NCI-H2171 (cell line): ENCODE measurements at places on chromosomes 7 and 10.

- DNase-seq = no peak
Observed at GRCh38 chr10:8242295-8242872, 187.9 kb downstream of the GATA3 start.

DNA sequence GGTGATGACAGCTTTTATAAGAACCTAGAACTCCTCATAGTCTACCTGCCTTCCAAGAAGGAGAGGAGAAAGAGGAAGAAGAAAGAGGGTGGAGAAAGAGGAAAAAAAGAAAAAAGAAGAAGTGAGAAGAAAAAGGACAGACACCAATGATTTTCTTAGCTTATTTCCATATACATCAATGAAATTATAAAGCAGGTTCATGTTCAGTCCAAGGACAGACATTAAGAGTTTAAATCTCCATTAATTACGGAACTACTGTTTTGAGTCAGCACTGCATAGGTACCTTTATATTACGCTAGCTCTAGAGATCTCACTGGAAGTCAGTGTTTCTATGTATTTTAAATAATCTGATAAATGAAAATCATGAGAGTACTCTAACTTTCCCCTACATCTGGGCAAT, 309.0 kb upstream of the HGF start:
- no peak for DNase-seq

DNA sequence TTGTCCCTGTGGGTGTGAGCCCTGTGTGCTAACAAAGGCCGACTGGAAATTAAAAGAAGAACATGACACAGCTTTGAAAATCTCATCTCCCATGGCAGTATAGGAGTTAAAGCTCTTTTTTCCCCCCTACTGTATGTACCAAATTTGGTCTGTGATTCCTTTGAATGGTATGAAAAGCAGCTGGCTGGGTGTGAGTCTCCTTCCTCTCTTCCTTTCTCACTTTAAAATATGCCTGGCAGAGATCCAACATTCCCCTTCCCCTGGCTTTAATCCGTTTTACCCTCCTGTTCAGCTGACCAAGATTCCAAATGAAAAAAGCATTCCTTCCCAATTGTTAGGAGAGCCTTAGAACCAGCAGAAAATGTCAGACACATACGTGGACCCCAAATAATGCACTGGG, 225.0 kb upstream of the CELF2 start:
- no peak for DNase-seq

DNA sequence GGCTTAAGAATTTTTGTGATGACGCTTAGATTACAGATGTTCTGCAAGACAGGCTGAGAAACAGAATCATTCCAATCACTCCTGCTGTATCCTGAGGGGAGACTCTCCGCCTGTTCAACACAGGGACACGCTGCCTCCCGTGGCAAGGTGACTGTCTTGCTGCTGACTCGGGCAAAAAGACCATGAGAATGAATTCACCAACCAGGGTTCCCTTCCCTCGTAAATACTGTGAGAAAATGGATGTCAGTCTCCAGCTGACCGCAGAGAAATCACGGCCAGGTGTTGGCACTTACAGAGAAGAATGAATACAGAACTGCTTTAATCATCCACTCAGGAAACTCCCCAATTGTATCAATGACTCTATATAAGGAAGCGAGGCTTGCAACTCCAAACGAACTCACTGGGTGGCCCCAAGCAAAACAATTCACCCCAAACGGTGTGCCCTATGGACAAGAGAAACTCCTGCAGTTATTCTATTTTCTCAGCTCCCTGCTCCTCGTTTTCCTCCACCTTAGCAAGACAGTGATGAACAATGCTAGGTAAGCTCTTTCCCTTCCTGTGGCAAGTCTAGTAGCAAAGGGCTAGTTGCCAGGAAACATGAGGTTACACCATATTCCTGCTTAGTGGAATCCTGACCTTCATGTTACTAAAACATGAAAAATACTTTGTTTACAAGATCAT, 22.8 kb downstream of the GNA12 start:
- no peak for DNase-seq

GRCh38 chr7:156236181-156236889, 404.2 kb upstream of the RNF32 start:
- DNase-seq = no peak

DNA sequence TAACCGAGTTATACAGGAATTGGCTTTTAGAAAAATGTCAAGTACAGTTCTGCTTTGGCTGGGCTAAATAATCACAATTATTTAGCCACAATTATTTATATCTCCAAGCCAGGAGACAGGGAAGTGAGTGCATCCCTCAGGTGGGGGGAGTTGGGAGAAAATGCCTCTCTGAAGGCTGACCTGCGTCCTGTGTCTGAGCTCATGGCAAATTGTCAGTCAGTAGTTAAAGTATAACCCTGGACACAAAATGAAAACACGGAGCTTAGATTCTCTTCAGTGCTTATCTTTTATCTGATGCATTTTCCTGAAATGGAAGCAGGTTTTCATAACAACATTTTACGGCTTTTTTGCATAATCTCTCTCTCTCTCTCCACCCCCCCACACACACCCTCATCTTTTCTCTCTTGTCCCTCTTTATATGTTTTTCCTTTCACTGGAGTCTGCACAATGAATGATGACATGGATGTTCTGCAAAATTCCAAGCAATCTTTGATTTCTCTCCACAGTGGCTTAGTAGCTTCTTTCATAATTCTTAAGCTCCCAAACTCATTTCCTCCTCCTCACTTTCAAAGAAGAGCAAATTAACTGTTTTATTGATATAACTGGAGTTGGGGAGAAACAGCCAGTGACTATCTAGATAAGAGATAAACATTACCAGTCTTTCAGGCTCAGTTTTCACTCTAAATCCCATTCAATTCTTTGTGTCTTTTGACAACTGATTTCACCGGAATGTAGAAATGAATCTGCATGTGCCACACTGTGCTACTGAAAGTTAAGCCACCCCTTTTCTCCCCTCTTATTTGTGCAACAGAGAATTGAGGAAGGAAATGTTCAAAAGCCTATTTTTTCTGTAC, 521.4 kb upstream of the GHITM start:
- DNase-seq = no peak

DNA sequence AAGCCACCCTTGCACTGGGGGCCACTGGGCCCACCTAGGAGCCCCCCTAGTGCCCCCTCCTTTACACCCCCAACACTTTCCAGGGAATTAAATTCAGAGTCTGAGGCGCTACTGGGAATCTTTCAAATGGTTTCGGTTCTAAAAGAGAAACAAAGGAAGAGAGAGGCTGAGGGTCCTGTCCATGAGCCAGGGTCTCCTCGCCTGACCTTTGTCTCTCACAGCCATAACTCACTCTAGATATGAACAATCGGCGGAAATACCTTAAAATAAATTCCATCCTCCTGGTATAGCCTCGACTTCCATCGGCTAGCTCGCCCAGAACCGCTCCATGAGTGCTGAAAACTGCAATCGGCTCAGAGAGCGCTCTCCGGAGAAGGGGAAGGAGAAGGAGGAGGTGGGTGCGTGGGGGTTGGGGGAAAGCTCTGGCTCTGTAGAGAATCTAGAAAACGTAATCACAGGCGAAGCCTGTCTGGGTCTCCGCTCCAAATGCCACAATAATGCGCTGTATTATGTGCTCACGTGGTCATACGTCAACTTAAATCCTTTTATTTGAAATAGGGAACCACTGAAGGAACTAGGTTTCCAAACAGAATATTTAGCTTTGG, 12.6 kb downstream of the HOXA4 start:
- no peak for DNase-seq

- DNase-seq = no peak
Observed at GRCh38 chr7:77330169-77330882, 85.8 kb downstream of the GSAP start.

DNA sequence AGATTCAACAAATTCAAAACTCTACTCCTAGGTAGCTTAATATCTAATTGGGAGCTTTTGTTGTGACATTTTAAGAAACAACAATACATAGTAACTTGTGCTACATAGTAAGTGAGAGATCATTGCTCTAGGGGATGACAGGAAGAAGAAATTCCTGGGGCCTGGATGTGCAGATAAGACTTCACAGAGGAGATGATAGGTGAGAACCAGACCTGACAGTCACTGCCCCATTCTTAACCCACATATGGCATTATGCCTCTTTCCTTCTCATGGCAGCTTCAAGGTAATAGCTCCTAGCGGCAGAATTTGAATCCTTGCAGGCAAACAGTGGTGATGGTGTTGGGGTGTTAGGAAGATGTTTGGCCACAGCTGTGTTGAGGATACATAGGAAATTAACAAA, 233.6 kb downstream of the VTI1A start:
- DNase-seq = no peak

- no peak for DNase-seq
Observed at GRCh38 chr10:28280652-28281051, 22.2 kb downstream of the MPP7 start.
